ENCODE measurements at places on chromosomes 16 and 17.
A peak's percentile ranks its signal among the peaks of the same experiment; 100 is the strongest.

DNA sequence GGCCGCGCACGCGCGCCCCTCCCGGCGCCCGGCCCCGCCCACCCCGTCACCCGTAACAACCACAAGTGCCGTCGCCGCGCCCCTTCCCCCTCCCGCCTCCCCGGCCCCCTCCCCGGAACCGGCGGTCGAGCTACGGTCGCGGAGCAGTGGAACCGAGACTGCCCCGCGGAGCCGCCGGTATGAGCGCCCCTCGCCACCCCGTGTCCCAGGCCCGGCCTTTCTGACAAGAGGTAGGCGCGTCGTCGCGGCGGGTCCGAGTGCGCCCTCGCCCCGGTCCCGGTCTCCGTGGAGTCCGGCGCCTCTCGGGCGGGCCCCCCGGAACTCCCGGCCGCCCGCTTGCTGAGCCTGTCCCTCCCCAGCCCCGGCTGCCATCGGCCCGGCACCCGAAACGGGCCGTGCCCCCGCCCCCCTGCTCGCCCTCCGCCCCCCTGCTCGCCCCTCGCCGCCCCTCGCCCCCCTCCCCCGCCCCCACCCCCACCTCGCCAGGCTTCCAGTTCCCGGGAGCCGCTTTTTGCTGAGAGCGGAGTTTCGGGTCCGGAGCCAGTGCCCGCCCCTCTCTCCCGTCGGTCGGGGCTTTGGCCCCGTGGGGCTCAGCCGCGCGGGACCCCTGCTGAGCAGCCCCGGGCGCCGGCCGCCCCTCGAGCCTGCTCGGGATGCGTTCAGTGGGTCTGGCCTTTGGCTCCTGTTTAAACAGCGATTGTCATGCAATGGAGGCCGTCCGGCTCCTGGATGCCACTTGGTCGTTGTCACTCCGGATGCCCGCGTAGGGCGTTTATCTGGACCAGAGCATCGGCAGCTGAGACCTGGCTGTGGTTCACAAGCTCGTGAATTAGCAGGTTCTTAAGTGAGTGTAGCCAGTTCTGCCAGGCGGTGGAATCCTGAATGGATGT is at the start of gene SEC14L1:
Gene SEC14L1, plus strand, starts transcription at position 92 of the 890 bp plus-strand sequence. CDS start 2,628 bp downstream, outside the sequence.
- no peak for DNase-seq

GRCh38 chr16:50573279-50573678 is 25.1 kb downstream of the NKD1 start:
- no peak for DNase-seq

DNA sequence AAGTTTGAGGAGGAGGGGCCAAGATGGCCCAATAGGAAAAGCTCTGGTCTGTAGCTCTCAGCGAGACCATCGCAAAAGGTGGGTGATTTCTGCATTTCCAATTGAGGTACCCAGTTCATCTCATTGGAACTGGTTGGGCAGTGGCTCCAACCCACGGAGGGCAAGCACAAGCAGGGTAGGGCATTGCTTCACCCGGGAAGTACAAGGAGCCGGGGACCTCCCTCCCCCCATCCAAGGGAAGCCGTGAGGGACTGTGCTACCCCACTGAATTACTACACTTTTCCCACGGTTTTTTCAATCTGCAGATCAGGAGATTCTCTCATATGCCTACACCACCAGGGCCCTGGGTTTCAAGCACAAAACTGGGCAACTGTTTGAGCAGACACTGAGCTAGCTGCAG is 58.0 kb upstream of the EFCAB3 start:
- DNase-seq: no peak

DNA sequence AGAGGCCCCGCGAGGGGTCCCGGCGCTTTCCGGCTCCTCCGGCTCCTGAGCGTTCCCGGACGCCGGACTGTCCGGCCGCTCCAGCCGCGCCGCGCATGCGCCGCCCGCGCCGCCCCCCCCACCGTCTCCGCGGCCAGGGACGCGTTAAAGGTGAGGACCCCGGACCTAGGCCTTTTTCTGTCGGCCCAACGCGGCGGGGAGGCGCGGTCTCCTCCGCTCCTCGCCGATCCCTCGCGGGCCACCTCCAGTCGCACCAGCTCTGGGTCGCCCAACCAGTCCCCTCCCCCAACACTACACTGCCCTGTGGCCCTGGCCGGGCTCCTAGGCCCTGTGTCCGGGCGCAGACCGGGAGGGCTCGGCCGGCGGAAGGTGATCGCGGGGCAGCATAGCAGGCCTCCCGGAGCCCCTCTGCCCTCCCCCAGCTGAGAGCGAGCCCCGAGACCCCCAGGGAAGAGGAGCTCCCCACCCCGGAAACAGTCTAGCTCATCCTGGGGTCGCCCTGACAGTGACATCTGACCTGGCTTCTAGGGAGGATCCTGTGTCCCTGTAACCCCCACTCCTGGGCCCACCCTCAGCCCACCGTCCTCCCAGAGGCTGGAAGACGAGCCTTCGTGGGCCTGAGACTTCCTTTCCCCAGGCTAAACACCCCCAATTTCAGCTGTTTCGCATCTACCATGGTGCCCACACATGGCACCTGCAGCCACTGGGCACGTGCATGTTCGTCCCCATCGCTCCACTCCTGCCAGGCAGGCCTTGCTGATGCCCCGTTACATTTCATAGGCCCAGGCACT is 14.7 kb upstream of the BCAR1 start:
- no peak for DNase-seq

DNA sequence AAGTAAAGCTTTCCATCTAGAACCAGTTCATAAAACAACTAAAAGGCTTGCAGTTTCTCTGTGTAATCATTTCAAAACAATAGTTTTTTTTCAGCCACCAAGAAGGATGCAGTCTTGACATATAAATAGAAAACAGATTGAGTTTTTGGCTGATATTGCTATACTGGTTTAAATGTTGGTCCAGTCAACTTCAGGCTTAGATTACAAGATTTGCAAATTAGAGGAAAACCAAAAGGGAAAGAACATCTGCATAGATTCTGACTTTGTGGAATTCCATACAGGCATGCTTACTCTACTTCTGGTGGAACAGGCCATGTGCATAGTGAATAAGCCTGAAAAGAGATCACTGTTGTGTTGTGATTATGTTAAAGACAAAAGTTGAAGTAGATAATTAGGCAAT is 150.3 kb downstream of the BCAS3 start:
- DNase-seq: no peak

DNA sequence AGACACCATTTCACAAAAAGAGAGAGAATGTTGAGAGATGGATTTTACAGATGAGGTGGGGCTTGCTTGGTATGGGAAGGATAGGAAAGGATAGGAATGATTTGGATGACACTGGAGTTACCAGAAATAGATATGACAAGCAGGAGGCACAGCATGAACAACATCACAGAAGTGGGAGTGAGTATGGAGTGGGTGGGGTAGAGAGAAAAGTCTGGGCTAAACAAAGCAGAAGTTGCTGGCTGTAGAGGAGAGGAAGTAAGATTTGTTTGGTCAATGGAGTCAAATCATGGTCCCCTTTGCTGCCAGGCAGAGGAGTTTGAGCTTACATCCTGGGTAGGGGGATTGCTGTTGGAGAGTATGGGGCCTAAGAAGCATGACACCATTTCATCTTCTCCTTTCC is 101.7 kb downstream of the VAT1L start:
- DNase-seq: no peak

DNA sequence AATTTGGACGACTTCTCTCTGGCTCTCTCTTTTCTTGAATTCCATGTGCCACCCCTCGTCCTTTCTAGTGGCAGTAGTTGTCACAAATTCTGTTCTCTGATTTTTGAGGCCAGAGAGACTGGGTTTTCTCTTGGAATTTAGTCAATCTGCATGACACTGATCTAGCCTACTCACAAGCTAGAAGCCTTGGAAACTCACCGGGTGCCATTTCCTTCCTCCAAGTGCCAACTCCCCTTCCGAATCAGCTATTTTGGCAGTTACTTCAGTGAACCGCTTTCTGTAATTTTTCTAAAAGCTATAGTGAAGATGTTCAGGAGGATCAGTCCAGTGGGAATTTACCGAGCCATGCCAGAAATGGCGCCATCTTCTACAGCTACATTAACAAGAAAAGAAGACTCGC is 228.9 kb downstream of the PMP22 start:
- no peak for DNase-seq

GRCh38 chr16:81994485-81994884 is 16.8 kb downstream of the SDR42E1 start:
- DNase-seq: no peak

- no peak for DNase-seq
Measured at GRCh38 chr16:57045694-57046381, 46.5 kb upstream of the CPNE2 start.

- peak; percentile 78 for DNase-seq
Measured at GRCh38 chr17:38867179-38867967, 2.5 kb upstream of the LASP1 start.

GRCh38 chr17:82384730-82385481 is 13.3 kb downstream of the UTS2R start:
- no peak for DNase-seq

DNA sequence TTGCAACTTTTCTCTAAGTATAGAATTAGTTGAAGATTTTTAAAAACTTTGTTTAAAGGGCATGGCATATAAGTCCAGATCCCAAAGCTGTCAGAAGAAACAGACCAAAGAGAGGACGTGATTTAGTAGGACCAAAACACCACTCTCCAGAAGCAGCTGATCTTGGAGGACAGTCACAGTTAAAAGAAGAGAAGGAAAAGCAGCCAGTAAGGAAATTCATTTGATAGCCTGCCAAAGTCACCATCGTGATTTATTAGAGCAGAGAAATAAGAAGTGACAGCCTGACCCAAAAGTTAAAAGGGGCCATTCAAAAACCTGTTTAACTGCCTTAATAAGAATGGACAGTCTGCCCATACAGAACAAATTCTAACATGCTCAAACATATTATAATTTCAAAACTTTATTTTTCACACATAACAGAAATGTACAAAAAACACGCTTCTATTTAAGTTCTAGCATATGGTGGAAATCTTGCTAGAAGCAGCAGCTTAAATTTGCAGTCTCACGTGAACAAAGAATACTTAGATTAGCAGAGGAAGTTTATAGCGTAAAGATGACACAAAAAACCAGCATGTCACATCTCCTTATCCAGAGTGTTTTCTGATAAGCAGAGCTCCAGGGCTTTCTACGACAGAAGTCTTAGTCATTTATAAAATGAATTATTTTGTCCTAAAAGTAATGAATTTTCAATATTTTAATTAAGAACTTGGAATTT is 37.2 kb downstream of the TXNDC11 start:
- DNase-seq: no peak

DNA sequence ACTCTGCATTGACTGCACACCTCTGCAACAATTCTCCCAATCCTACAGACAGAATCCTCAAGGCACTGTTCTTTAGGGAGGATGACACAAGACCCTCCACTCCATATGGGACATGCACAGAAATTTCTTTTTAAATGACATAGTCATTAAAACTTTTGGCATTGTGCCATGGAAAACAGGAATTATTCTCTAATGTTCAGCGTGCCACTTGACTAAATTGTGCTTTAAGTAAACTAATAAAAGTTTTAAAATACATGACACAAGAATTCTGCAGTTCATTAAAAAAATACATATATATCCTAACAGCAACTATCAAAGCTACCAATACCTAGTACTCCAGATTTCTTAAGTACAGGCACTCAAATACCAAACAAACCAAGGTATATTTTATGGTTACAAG is 16.0 kb downstream of the CEP112 start:
- no peak for DNase-seq

DNA sequence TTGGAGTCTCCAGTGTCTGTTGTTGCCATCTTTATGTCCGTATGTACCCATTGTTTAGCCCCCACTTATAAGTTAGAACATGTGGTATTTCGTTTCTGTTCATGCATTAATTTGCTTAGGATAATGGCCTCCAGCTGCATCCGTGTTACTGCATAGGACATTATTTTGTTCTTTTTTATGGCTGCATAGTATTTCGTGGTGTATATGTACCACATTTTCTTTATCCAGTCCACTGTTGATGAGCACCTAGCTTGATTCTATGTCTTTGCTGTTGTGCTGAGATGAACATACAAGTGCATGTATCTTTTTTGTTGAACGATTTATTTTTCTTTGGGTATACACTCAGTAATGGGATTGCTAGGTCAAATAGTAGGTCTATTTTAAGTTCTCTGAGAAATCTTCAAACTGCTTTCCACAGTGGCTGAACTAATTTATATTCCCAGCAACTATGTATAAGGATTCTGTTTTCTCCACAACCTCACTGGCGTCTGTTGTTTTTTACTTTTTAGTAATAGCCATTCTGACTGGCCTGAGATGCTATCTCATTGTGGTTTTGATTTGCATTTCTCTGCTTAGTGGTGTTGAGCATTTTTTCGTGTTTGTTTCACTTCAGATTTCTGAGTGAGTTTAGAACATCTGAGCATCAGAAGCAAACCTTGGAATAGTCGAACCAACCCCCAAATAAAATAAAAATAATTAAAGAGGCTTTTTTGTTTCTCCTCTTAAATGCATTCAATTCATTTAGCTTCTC is 304.7 kb downstream of the ZFHX3 start:
- DNase-seq: no peak

GRCh38 chr17:41666237-41666641 is 22.4 kb upstream of the EIF1 start:
- DNase-seq: no peak

DNA sequence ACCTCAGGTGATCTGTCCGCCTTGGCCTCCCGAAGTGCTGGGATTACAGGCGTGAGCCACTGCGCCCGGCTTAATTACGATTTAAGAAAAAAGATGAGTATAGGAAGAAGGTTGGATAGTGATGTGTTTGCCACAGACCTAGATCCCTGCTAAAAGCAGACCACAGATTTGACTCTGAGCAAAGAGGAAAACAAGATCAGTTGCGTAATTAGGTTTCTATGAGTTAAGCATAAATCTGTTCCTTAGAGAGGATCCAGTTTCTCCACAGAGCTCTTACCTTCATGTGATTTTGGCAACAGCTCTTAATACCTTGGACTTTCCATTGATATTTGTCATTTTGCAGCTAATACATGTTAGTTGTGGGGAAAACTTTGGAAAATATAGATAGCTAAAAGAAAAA is 31.1 kb downstream of the CDH1 start:
- no peak for DNase-seq

DNA sequence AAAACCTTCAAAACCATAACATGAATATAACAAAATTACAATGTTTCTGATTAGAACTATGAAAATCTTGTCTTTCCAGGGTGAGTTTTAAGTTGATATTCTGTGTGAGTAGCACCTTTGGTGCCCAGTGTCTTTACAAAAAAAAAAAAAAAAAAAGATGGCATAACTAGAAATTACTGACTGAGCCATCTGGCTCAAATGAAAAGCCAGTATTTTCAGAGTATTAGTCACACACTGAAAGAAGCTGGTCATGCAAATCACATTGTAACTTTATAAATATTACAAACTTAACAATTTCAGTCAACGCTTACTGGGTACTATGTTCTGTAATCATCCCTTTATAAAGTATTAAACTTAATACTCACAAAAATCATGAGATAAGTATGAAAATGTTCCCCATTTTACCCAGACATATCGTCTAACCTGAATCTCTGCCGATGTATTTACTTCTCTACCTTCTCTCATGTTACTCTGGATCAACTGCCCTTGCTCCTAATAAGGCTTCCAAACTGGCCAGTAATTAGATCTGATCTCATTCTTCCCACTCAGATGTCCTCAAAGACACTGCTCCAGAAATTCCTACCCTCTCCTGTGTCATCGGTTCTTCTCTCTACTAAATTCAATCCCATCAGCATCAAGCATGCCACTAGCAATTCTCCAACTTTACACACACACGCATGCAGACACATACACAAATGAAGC is 25.4 kb downstream of the UBE2G1 start:
- no peak for DNase-seq

All from Jurkat, Clone E6-1 (cell line).